Nucleus accumbens (tissue), 56 donors: ENCODE measurements at places on chromosomes 13 and 19.

DNA sequence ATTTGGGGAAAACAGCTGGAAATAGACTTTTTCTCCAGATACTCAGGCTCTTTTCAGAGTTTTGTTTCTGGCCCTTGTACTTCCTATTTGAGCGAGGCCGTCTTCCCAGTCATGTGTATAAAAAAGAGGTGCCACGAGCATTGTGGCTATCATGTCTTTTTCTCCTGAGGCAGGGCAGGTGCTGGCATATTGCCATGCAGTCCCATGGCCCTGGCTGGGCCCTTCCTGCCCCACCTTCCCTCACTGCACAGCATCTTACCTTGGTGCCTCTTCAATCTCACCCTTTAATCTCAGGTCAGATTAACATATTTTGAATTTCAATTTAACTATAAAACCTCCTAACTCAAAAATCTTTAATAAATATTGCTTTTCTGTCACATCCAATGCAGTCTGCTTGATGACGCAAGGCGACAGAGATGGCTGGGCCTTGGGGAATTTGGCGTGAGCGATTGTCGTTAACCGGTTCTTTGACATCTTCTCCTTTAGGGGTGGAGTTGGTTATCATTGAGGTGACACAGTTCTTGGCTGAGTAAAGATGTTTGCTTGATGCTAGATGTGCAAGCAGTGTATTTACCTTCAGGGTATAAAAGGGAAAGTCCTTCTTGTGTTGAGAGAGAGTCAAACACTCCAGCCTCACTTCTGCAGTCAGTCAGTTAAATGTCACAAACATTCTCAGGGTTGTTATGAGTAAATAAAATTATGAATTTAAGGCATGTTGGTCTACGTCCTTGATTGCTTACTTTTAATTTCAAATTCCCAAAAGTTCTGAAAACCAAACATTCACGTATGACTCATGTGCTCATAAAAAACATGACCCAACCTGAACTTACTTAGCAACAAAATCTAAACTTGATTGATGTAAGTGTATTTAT, 289.9 kb downstream of the MYO16 start:
- no peak for DNase-seq

DNA sequence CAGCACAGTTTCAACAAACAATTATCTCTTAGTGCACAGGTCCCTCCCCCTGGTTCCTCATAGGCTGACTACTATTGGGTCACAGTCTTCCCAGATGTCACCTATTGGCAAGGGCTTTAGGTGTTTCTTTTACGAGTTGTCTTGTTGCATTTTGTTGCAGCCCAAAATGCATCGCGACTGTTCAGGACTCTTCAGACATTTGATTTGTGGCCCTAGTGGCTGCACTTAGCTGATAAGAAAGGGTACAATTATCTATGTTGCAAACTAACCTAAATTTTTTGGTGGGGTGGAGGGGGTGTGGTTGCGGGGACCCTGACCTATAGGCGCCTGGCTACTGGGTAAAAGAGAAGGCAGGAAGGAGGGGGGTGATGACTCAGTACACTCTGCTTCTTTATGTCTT, 29.1 kb upstream of the ZNF714 start:
- DNase-seq: no peak

DNA sequence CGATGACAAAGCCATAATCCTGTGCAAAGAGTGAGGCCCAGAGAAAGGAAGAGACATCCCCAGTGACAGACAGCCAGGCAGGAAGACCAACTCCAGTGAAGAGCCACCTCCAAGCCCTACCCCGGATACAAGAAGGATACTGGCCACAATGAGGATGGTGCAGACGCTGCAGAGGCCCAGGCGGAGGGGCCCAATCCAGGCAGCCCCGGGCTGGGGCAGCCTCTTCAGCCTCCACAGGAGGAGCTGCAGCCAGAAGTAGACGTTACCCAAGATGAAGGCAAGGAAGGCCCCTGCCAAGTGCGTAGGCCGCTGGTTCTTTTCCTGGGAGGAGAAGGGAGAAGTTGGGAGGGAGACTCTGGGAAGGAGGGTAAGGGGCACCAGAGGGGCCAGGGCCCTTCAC, 8.5 kb downstream of the TMEM150B start:
- DNase-seq: no peak

DNA sequence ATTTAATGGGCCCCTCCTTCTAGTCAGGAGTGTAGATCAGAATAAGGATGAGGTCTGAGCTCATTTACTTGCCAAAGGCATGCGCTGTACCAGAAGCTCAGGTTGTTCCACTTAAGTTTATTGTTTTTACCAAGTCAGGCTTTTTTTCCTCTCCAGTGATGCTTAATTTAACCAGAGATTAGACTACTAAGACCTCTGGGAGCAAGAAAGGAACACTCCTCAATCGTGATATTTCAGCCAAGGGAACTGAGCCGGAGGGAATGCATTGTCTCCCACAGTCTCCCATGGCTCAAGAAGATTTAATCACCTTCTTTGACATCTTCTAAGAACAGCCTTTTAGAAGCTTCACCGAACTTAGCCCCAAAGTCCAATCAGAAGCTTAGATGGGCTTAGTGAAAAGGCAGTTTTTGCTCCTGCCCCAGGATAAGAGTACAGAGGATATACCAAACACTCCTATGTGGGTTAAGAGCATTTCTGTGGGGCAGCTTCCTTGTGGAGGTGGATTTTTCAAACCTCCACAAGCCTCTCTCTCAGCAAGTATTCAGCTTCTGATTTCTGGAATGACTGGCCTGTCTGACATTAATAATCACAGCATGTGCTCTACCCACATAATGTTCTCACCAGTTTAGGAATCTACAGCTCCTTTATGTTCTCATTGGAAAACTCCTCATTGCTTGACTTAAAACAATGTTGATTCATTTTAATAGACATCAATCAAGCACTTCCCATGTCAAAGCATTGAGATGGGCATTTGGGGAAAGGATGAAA, 322.7 kb downstream of the SUCLA2 start:
- DNase-seq: no peak

DNA sequence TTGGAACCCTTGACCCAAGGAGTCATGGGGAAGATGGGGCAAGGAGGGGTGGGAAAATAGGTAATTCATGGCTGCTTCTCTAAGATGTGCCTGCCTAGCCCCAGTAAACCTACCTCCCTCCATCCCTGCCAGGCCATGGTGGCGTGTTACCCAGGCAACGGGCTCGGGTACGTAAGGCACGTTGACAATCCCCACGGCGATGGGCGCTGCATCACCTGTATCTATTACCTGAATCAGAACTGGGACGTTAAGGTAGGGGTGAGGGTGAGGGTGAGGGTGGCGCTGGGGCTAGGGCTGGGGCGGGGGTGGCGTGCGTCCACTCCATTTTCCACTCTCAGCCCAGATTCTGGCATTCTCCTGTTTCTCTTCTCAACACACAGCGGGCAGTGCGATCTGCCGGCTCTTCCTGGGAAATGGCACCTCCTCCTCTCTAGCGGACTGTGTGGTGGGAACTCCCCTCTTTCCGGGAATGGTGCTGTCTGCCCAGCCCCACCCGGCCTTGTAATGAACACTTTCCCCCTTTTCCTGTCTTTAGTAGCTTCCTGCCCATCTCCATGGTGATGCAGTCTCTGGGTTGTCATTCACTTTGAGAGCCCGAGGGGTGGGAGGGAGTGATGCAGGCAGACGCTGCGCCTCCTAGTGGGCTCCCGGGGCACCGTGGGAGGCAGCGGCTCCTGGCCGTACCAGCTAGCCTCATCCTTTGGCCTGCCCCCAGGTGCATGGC, 7.6 kb downstream of the EGLN2 start:
- peak; percentile 76 for DNase-seq

- DNase-seq: no peak
Measured at GRCh38 chr19:40510526-40511115, 43.8 kb downstream of the SPTBN4 start.
